ENCODE measurements at places on chromosomes 1 and 21.

- no peak for DNase-seq
These were observed 358.1 kb downstream of the LRRIQ3 start for GRCh38 chr1:73839922-73840321.

- DNase-seq = no peak
These were observed 29.9 kb downstream of the TMCO1 start for GRCh38 chr1:165738794-165739193.

GRCh38 chr1:36803868-36804570 lies 230.3 kb downstream of the GRIK3 start:
- no peak for DNase-seq

- no peak for DNase-seq
These were observed 103.0 kb upstream of the ETV3 start for GRCh38 chr1:157241185-157241538.

DNA sequence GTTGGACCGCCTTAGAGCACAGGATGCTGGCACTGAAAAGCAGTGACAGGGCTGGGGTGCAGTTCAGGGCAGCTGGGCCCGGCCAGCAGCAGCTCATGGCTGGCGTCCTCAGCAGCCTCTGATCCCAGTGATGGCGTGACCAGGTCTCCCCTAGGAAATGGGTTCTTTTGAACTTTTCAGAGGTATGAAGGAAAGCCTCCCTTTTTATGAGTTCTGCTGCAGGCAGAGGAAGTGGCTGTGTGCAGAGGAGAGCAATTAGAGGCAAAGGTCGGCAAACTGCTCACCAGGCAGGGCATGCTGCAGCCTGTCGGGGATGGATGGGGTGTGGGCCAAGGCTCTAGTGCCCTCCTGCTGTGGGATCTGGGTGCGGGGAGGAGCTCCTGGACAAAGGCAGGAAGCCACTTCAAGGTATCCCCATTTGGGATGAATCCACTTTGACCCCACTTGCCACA lies 45.6 kb upstream of the RAB4A start:
- no peak for DNase-seq

DNA sequence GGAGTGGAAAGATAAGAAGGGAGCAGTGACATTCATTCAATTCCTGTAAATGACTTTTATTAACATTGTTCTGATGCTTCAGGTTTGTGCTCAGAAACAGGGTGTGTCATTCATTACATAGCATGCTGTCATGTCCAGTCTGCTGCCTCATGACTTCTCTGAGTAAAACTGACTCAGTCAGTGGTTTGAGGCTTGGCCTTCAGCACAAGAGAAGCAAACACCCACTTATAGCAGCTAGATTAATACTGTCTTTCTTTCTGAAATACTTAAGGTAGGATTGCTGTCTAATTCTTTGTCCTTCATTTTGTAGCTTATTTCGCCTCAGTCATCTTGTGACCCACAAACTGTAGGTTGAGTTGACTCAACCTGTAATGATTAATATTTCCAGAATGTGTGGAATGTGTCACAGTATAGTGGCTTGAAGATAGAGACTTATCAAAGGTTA lies 32.9 kb downstream of the RASAL2 start:
- DNase-seq = no peak

- no peak for DNase-seq
These were observed 450.8 kb downstream of the USP25 start for GRCh38 chr21:16180614-16181013.

- no peak for DNase-seq
These were observed 36.6 kb downstream of the BMP8A start for GRCh38 chr1:39528082-39528481.

DNA sequence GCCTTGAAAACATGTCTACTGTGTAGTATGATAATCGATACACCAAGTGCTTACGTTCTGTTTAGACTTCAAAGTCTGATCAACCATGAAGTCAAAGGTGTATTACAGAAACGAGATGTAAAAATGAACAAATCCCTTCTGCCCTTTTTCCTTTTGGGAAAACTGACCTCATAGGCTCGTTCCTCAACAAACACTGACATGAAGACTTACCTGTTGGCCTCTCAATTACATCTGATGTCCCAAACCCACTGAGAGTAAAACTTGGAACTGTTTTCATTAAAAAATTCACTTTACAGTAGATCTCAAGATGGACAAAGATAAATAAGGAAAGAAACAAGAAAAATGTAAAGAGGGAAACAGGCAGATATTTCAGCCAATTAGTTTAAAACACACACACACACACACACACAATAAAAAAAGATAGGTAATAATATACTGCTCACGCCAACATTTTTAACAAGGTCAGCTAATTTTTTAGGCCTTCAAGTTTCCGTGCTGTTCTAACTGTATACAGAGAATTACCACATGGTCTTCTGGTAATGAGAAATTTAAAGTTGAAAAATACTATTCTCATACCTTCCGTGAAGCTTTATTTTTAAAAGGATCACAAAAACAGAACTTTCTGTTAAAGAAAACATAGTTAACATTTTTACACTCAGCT lies 2.1 kb downstream of the HMGN1 start:
- no peak for DNase-seq

GRCh38 chr1:39922251-39922688 lies 20.6 kb upstream of the MYCL start:
- no peak for DNase-seq

GRCh38 chr1:56200442-56200841 lies 378.9 kb downstream of the PLPP3 start:
- no peak for DNase-seq

DNA sequence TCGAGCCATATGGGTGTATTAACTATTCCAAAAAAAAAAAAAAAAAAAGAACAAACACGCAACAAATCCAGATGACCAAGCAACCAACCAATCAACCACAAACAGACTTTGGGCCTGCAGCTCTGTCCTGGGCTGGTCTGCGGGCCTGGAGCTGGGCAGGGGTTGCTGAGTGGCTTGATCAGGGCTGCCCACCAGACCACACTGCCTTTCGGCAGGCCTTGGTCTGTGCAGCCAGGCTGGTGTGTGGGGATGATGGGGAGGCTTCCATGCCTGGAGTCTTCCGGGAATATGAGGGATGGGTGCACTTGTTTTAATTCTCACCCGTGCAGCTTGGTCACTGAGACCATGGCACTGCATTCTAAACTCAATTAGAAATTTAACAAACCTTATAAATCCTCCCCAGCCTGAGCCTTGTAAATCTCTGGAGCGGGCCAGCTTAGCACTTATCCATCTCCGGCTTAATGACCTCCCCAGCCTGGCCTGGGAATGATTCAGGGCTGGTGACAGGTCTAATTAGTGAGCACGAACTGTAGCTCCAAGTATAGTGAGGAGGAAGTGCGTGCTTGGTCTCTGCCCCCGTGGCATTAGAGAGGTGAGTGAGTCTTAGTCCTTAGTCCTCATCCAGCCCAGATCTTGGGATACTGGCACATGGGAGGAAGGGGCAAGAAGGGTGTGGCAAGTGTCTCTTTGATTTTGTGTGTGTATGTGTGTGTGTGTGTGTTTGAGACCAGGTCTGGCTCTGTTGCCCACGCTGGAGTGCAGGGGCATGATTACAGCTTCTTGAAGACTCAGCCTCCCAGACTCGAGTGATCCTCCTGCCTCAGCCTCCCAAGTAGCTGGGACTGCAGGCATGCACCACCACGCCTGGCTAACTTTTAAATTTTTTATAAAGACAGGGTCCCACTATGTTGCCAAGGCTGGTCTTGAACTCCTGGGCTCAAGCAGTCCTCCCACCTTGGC lies 74.6 kb upstream of the CSF3R start:
- no peak for DNase-seq

- no peak for DNase-seq
These were observed 12.3 kb downstream of the FAM3B start for GRCh38 chr21:41328660-41329607.

GRCh38 chr1:6316240-6317097 lies 55.6 kb upstream of the GPR153 start:
- DNase-seq = no peak

DNA sequence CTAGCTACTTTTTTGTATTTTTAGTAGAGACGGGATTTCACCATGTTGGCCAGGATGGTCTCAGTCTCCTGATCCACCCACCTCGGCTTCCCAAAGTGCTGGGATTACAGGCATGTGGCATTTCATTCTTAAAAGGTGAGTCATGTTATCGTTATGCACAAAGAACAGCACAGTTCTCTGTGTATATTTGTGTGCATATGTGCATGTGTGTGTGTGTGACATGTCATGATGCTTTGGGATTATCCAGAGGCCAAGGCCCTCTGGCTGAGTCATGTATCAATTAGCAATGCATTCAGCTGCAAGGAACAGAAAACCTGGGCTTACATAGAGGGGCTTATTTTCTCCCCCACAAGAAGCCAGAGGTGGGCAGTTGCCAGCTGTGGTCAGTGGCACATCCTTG lies 301.7 kb upstream of the KAZN start:
- DNase-seq = no peak

DNA sequence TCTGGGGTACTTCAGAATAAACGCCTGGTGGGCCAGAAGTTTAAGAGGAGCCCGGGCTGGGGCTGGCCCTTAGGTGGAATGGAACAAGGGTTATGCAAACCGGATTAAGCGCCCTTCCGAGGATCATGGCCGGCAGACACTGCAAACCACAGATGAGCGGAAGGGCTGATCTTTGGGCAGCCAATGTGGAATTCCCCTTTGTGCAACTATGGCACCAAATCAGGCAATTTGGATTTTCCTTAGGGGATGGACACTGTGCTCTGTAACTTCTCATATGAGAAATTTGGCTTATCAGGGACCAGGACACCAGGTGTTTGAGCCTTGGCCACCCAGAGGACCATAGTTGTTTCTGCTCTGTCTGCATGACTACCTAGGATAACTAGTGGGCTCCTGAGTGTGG lies 5.7 kb upstream of the IL10 start:
- no peak for DNase-seq

- DNase-seq = no peak
These were observed 74.7 kb downstream of the NTPCR start for GRCh38 chr1:233025157-233025556.

DNA sequence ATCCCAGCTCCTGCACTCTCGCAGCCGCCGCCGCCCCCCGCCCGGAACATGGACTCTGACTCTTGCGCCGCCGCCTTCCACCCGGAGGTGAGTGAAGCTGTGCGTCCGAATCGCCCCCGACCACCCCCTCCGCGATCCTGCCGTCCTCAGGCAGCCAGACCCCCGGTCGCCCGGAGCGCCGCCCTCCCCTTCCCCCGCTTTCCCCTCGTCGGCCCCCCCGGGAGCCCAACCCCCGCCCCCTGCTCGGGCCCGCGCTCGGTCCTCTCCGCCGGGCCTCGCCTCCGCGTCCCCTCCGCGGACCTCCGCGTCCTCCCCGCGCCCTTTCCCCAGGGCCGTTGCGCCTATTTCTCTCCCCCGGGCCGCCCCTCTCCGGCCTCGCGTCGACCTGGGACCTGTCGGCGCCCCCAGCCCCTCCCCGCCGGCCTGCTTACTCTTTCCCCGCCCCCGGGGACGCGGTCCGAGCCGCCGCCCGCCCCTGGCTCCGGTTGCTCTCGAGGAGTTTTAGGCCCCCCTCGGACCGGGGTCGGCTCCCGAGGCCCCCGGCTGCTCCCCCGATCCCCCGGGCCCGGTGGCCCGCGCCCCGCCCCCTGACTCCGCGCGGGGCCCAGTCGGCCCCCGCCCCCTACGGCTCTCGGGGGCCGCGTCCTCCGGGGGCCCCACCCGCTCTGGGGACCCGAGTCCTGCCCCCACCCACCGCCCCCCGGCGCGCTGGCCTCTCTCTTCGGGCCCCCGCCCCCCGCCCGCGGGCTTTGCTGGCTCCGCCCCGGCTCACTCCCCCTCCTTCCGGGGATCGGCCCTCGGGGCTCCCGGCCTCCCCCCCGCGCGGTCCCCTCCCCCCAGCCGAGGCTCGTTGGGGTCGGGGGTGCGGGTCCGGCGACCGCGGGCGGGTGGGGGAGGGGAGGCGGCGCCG lies 743 bp downstream of the PHF13 start:
- no peak for DNase-seq

DNA sequence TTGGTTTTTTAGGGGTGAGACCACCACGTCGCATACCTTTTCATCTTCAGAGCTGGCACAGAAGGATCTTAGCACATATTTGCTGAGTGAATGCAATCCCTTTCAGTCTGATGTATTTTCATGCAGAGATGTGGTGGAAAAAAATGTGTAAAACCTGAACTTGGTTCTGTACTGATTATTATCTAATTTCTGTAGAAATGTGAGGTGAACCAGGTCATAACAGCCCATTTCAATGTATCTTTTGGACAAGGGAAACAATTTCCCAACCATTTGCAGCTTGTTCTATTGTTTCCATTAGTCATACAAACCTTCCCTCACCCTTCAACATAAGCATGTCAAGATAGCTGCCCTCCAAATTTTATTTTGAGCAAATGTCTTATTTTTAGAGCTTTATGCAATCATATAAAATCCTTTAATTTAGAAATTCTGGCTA lies 46.8 kb upstream of the RUNX1 start:
- no peak for DNase-seq

- DNase-seq = no peak
These were observed 15.2 kb downstream of the SYNJ1 start for GRCh38 chr21:32712641-32713040.

GRCh38 chr1:54926970-54927369 lies 40.0 kb upstream of the DHCR24 start:
- DNase-seq = no peak

GRCh38 chr1:151370211-151370911 lies 2.1 kb downstream of the SELENBP1 start:
- no peak for DNase-seq

DNA sequence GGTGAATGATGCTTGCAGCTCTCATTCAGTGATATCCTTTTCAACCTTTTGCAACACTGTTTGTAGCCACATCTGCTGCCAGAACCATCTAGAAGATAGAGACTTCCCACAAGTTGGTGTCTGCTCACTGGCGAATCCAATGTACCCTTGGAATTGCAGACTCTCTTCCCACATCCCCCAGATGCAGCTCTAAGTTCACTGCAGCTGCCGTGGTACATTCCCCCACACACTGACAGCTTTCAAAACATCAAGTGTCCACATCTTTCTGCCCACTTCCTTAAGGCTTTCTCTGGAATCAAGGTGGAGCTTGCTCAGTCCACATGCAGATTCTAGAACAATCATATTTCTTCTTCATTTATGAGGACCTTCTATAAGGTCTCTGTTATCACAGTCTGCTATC lies 99.2 kb downstream of the PLPPR4 start:
- DNase-seq = no peak

GRCh38 chr1:28885977-28886730 lies 28.2 kb upstream of the EPB41 start:
- DNase-seq = no peak

GRCh38 chr1:160353223-160353622 lies 10.0 kb downstream of the NCSTN start:
- DNase-seq = no peak

- DNase-seq = no peak
These were observed 5.9 kb downstream of the CEP85 start for GRCh38 chr1:26239936-26240335.

DNA sequence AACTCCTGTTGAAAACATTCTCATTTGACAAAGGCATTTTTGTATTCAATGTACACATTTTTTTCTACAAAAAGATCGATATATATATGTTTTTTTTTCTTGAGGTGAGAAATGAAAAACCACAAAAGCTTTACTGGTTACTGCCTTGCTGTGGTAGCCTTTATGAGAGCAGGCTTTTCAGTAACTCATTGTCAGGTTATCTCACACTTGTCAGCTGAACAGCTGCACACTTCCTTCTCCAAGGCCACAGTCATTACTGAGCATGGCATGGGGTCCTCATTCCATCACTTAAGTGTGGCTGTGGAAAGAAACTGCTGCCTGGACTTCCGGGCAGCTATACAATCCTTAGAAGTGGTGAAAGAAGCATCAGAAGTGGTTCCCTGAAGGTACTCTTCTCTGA lies 169.3 kb upstream of the ZP4 start:
- no peak for DNase-seq

- DNase-seq = no peak
These were observed 57.0 kb downstream of the MORN1 start for GRCh38 chr1:2334366-2334765.

All from NCI-H1048 (cell line).